ENCODE measurements at places on chromosomes 11 and 22.

DNA sequence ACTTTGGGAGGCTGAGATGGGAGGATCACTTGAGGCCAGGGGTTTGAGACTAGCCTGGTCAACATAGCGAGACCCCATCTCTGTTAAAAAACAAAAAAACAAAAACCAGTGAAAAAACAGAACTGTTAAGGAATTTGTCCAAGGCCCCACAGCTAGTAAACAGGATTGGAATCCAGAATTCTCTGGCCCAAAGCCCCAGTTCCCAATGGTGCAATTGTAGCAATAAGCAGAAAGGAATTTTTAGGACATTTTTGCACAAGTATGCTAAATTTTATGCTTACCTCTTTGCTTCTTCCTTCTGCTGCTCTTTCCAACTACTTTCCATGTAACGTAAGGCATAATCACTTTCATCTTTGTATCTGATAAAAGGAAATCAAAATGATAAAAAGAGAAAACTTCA, 11.6 kb downstream of the MISFA start:
- no peak for DNase-seq

GRCh38 chr11:123457187-123457770, 27.2 kb downstream of the GRAMD1B start:
- no peak for DNase-seq

DNA sequence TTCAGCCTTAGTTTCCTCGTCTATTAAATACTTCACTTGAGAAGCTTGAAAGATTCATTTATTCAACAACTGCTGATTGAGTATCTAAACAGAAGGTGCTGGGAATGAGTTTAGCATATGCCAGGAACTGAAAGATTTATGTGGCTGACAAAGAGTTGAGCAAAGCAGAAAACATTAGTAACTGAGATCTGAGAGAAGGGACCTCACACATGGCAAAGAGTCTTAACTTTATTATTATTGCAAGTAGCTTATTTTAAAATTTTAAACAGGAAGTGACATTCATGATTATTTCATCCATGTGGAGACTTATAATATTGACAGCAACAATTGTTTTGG, 133.6 kb downstream of the CASP12 start:
- DNase-seq, result no peak

DNA sequence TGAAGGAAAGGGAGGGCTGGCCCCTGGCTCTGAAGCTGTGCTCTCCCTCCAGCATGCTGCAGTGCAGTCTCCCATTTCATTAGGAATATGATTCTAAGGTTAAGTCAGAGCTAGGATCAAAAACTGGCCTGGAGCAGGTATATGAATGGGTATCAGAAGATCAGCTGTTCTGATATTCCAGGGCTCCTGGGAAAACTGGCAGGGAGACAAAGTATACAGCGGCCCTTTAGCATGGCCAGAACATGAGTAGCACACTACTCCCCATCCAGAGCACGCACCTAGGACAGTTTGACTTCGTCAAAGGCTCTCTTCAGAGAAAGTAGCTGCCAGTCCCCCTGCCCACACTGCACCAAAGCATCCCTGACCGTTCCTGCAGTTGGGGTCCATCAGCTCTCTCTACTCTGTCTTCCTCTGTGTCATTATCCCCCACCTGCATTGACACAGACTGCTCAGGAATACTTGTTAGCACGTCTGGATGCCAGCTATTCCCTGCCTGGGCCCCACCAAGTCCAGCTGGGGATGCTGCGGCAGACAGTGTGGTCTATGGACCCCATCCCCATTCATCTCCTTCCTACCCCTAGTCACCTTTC, 4.0 kb upstream of the FCHSD2 start:
- no peak for DNase-seq

- DNase-seq, result no peak
These were observed 85.9 kb downstream of the MICAL3 start for GRCh38 chr22:17938484-17938924.

Measured in RKO (cell line).